ENCODE measurements at places on chromosomes 2 and 18.

DNA sequence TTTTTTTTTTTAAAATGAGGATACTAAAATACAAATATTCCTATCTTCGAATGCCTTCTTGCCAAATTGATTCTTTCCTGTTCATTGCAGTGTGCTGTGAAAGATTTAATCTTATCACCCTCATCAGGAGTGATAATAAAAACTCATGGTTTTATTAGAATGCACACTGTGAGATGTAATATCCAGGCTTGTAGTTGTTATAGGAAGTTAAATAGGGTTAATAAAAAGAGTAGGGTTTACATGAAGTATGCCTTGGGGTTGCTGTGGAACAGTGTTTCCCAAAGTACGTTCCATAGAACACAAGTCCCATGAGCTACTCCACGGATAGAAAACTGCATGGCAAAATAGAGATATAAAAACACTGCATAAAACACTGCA lies 191.9 kb downstream of the SPP2 start:
- no peak for DNase-seq

DNA sequence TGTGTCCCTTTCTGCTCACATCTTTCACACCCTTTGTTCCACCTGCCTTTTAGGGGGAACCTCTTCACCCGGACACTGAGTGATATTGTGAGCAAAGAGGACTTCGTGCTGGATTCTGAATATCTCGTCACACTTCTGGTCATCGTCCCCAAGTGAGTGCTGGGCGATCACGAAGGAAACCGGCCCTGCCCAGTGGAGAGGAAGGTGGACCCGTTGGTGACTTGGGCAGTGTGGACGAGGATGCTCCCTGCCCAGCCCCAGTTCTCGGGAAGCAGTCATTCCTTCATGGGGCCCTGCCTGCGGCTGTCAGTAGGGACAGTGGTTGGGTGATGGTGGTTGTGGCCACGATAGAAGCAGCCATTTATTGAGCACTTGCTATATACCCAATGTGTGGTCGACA lies 40.8 kb downstream of the PDIA6 start:
- no peak for DNase-seq

DNA sequence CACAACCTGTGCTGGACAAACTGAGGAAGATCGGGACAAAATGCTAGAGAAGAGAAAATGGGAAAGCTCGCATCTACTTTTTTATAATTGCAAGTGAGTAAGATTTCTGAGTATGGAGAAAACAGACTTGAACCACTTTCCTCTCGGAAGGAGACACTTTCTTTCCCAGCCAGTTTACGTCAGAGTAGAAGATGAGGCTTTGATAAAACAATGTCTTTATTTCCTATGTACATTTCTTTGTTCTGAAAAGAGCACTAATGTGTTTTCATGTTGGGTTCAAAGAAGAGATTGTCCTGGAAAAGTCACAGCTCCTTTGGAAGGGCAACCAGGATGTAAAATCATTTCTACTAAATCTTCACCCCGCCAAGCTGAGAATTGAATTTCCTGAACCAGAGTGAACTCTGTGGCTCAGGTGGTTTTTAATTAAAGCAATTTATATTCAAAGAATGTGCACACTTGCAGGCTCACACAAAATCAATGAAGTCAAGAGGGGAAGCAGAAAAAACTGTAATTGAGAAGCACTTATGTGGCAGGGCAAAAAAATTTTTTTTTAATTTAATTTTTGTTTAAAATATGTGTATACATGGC lies 23.4 kb upstream of the ITGA6 start:
- DNase-seq: no peak

DNA sequence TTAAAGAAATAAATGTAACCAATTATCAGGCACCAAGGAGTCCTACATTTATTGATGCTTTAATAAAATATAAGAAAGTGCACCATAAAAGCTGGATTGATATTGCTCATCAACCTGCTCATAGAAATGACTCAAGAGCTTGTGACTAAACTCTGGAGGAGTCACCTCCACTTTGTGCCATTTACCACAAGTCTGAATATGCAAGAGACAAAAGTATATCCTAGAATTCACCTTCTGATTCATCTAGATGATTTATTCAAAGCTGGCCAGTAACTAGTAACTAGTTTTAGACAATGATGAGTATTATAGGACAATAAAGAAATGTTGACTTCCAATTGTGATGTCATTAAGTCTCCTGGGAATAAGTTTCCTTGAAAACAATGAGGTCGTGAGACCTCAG lies 146.0 kb upstream of the SOX11 start:
- no peak for DNase-seq

DNA sequence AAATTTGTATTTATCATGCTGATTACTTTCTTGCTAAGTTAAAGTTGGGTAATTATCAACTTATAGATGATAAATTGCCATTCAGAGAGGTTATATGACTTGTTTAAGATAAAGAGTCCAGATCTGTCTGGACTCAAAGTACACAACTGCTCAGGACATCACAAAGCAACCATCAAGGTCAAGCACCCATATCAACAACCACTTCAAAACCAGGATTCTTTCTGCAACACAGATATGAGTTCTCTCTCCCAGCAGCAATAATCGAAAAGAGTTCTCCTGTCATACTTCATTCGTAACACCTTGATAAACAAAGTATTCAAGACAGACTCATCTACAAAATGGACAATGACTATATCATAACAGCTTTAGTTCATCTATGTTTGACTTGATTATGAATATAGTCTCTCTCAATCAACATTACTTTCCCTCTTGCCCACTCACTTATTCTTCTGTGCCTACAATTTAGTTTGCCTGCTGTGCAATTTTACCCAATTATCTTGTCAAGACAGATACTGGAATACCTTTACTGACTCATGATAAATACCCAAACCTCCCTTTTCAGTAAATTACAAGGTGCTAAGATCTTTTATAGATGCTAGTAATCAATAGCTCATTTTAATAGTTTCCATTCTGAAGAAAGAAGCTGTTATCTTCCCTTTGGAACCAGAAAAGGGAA lies 281.8 kb downstream of the NBAS start:
- DNase-seq: no peak

- DNase-seq: no peak
Measured at GRCh38 chr2:198337368-198337767, 533.0 kb downstream of the PLCL1 start.

GRCh38 chr2:205665791-205666190 lies 16.5 kb upstream of the NRP2 start:
- DNase-seq: no peak

DNA sequence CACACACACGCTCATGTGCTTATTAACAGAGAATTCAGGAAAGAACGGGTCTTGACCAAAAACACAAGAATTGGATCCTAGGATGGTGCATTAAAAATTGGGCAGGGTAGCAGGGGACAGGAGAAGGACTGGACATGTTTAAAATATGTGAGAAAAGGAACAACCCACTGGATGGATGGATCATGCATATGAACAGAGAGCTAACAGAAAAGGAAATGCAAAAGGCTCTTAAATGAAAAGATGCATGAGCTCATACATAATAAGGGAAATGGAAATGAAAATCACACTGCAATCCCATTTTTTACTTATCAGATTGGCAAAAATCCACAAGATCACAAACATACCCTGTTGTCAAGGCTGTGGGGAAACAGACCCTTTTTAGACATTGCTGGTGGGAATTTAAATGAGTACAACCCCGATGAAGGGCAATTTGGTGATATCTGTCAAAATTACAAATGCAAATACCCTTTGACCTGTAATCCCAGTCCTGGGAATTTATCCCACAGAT lies 440.6 kb upstream of the SLC14A2 start:
- DNase-seq: no peak

DNA sequence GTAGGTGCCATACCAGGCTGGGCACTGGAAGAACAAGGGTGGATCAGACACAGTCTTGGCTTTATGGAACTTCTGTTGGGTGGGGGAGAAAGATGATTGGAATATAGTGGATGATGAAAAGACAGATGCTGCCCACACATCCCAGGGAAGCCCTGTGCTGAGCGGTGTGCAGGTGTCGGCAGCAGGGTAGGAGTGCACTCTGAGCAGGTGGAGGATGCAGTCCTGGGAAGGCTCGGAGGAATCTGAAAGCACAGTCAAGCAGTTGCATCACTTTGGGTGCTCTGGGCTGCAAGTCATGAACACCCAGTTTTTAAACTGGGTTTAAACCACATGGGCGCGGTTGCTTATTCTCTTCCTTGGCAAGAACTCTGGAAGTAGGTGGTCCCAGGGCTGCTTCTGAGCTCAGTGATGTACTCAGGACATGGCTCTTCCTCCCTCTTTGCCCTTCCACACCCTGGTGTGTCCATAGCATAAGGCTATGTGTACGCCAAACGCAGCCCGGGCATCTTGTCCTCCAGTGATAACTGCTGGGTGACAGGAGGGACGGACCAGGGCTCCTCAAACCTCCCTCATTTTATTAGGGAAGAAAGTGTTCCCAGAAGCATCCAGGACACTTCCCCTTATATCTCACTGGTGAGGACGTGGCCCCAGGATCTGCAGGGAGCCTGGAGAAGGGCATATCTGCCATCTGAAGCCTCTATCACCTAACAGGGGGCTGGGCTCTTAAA lies 84.0 kb downstream of the SH3RF3 start:
- DNase-seq: no peak

DNA sequence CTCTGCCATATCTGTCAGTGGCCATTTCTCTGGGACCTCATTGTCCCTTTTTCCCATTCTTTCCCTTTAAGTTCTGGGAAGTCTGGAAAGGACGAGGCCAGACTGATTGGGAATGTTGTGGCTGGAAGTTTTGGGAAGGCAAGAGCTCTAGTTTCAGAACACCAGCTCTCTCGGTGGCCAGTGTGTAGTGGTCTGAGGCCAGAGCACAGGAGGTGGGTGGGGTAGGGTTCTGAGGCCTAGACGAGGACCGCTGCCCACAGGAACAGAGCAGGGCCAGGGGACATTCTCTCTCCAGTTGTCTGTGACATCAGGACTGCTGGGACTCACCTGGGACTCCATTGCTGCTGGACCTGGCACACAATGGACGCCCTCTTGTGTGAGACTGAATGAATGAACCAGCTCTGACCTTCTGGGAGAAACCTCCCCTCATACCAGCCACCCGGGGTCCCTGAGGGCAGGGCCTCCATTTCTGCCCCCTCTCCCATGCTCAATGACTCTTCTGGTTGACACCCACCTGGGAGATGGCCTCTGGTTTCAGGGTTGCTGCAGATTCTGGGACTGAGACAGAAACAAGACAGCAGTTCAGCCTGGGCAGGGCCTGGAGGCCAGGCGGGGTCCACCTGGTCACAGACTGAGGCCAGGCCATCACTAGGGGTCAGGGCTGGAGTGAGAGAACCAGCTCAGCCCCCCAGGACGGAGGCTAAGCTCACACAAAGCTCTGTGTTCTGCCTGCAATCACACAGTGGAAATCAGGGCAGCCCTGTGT lies 8.4 kb upstream of the NPPC start:
- no peak for DNase-seq

DNA sequence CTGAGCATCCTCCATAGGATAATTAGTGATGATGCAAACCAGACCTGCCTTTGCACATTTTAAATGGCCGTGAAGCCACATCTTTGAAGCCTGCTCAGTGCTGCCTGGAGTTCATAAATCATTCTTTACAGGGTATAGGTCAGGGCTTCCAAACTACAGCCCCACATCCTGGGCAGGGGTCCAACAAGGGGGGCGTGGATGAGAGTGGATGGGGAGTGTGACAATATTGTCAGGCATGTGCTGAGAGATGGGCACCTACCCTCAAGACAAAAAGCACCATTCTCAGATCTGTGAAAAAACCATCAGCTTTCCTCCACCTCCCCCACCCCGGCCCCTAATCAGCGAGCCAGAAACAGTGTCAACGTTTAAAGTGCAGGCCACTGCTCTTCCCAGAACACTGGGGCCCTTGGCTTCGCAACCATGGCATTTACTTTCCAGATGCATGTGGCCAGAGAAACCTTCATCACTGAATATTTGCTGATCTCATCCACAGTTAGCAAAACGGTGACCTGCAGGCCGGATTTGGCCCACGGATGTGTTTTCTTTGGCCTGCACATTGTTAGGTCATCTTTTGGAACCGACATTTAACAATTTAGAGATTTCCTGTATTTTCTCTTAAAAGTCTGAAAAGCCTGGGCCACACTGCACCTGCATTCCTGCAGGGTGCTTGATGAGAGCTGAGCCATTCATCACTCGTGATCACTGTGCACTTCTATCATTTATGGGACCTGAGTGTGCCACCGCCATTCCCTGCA lies 130.7 kb downstream of the ANKRD44 start:
- DNase-seq: no peak

Measured in GM10248 (cell line).